Substantia nigra (tissue), 51 donors: ENCODE measurements at places on chromosomes 6 and 20.

GRCh38 chr6:83985715-83986114, 47.9 kb upstream of the MRAP2 start:
- no peak for DNase-seq

GRCh38 chr6:37285861-37286311, 27.9 kb upstream of the TMEM217 start:
- no peak for DNase-seq

- no peak for DNase-seq
Measured at GRCh38 chr20:16301986-16302385, 271.3 kb downstream of the KIF16B start.

GRCh38 chr6:33797626-33798342, 6.0 kb downstream of the MLN start:
- no peak for DNase-seq

DNA sequence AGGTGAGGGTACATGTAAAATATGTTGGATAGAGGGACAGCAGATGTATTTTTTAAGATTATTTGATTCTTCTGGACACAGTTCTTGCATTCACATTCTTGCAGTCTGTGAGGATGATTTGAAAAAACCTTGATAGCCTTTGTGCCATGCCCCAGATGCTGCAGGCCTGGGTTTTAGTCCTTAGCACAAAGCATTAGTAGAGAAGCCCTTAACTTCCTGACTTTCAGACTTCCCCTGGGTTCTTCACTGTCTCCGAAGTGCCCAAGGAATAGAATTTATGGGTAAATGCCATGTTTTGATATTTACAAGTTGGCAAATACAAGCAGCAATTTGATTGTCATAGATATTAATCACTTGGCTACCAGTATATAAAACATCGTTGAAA, 67.6 kb upstream of the SUPT3H start:
- DNase-seq: no peak

DNA sequence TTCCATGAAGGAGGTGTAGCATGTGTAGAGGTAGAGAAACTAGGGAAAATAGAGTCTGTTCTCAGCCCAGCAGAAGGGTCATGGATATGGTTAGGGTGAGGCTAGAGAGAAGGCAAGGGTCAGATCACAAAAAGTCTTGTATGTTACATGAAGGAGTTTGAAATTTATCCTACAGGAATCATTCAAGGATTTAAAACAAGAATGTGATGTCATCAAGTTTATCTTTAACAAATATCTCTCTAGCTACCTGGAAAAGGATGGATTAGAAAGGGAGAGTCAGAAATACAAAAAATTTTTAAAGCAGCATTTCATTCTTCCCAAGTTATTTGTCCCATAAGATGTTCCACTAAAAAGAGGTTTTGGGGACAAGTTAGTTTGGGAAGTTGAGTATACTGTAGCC, 4.4 kb upstream of the CHD6 start:
- DNase-seq: no peak

DNA sequence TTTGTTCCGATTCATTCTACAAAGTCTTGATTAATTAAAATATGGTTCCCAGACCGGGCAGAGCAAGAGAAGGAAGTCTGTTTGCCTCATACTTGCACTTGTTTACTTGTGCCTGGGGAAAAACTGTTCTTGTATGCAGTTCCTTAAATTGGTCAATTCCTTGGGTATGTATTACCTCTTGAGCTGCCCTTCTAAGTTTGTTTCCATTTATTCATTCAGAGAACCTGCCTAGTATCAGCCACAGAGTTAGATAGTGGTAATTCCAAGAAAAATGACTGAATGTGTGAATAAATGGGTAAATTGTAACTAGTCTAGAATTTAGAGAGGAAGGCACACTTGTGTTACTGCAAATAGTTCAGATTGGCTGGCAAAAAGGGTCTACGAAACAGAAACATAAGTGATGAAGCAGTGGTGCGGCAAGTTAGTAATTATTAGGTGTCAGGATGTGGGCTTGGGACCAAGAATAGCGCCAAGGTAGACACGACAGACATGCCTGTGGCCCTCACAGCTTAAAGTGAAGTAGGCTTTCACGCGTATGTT, 525 bp upstream of the MAK start:
- DNase-seq: no peak

GRCh38 chr6:20791074-20791473, 256.8 kb downstream of the CDKAL1 start:
- no peak for DNase-seq

GRCh38 chr6:42368181-42368580, 83.5 kb downstream of the TRERF1 start:
- DNase-seq: no peak

DNA sequence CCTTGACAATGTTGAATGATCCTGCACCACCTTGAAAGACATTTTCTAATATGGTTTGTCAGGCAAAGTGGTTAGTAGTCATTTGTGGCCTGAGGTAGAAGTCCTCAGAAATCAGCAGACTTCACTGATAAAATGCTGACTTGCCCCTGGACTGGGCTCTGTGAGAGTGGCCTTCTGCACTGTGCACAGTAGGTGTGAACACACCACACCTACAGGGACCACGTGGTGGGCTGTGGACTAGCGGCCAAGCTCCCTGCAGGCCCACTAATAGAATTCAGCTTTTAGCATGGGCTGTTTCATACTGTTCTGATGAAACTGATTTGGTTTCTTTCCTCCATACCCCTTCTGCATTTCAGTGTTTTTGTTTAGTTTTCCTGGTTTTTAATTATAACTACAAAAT, 7.3 kb downstream of the BPHL start:
- no peak for DNase-seq

GRCh38 chr20:41524980-41525613, 93.1 kb downstream of the CHD6 start:
- no peak for DNase-seq

- DNase-seq: no peak
Measured at GRCh38 chr6:63272397-63272796, 47.4 kb downstream of the LGSN start.

- DNase-seq: no peak
Measured at GRCh38 chr6:50056242-50056641, 6.5 kb upstream of the DEFB112 start.

DNA sequence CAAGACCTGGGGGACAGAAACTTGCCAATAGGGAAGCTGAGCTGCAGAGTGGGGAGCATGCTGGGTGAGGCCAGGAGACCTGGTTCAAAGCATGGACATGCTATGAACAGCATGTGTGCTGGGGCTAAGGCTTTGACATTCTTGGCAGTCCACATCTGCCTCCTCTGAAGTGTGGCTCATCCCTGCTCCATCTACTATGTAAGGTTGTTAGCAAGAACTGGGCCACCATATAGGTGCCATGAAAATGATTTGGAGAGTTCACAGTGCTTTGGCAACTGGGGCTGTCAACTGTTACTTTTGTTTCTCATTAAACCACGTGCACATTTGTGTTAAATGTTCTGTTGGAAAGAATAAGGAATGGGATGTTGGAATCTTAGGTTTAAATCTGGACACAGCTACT, 311.1 kb downstream of the CDC5L start:
- no peak for DNase-seq

GRCh38 chr6:23403460-23403859, 722.6 kb upstream of the NRSN1 start:
- DNase-seq: no peak

DNA sequence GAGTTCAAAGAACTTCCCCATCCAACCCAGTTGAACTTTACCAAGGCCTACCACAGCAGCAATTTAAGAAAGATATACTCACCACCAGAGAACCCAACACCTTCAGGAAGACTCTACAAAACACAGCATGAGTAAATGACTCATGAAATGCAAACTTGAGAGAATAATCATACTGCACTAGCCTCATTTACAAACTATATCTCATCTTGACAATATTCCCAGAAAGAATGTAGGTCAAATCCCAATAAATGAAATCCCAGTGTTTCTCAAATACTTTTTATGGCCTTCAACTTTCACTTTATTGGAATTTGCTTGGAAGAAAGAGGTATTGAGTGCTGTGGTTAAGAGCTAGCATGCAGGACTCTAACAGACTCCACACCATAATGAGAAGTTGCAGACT, 60.0 kb downstream of the FYN start:
- no peak for DNase-seq

DNA sequence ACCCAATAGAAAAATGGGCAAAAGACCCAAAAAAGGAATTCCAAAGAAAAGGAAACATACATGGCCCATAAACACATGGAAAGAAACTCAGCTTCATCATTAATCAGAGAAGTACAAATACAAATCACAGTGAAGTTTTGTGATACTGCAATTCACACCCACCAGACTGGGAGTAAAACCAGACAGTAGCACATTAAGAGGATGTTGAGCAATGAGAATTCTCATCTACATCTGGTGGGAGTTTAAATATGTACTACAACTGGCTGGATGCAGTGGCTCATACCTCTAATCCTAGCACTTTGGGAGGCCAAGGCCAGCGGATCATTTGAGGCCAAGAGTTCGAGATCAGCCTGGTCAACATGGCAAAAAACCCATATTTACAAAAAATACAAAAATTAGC, 125.7 kb upstream of the PHACTR1 start:
- DNase-seq: no peak

DNA sequence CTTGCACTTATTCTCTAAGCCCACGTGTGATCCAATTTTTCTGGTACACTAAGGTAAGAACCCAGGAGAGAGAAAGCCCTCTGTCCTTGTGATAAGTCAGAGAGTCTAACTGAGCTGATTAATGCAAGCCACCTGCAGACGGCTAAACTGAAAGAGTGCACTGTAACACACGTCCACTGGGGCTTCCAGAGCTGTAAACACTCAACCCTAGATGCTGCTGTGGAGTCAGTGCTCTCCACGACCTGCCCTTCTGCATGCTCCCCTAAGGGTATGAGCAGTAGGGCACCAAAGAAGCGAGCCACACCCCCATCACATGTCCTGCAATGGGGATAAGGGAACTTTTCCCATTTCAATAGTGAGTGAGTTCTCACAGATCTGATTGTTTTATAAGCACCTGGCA, 55.7 kb downstream of the TXLNB start:
- no peak for DNase-seq
